ENCODE measurements at places on chromosomes 13 and 19.

- no peak for DNase-seq
Observed at GRCh38 chr19:28294395-28294794, 918.6 kb downstream of the UQCRFS1 start.

DNA sequence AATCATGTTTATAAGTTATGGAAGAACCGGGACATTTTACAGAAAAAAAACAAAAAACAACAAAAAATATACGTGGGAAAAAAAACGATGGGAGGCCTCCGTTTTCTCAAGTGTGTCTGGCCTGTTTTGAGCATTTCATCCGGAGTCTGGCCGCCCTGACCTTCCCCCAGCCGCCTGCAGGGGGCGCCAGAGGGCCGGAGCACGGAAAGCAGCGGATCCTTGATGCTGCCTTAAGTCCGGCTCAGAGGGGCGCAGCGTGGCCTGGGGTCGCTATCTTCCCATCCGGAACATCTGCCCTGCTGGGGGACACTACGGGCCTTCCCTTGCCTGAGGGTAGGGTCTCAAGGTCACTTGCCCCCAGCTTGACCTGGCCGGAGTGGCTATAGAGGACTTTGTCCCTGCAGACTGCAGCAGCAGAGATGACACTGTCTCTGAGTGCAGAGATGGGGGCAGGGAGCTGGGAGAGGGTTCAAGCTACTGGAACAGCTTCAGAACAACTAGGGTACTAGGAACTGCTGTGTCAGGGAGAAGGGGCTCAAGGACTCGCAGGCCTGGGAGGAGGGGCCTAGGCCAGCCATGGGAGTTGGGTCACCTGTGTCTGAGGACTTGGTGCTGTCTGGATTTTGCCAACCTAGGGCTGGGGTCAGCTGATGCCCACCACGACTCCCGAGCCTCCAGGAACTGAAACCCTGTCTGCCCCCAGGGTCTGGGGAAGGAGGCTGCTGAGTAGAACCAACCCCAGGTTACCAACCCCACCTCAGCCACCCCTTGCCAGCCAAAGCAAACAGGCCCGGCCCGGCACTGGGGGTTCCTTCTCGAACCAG is 1.8 kb upstream of the APOE start:
- peak; percentile 21 for DNase-seq

DNA sequence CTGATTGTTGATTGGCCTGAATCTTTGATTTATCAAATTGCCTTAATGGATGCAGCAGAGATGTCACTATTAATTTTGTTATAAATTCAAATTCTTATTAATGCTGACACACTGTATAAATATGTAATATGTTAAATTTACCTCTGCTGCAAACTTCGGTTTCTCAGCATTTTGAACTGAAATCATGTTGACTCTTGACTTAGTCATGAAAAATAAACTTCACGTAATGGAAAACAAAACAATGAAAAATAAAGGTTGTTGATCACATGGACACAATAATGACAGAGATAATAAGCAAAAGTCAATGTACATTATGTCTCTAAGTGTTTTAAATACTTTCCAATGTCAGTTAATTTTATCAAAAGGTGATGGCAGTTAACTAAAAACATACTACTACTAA is 827.6 kb downstream of the PCDH9 start:
- DNase-seq, result no peak

DNA sequence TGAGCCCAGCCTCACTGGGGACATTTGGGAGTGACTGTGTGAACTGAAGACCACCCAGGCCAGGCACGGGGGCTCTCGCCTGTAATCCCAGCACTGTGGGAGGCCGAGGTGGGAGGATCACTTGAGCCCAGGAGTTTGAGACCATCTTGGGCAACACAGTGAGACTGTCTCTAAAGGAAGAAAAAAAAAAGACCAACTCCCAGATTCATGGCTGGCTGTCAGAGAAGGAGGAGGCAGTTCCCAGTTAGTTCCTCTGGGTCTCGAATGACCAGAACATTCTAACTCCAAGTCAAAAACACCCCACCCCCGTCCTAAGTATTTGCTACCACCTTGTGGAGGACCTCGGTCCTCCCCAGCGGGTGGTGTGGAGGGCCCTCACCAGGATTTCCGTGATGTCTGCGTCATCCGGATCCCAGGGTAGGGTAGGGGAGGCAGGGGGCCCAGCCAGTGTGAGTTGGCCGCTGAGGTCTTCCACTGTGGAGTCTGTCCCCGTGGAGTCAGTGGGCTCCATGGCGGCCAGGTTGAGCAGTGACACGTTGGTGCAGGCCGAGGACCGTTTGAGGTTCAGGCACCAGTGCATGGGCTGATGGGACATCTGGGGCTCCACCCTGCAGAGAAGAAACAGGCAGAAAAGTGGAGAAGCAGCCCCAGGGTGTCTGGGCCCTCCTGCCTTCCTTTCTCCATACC is 1.3 kb downstream of the TSKS start:
- DNase-seq, result no peak

DNA sequence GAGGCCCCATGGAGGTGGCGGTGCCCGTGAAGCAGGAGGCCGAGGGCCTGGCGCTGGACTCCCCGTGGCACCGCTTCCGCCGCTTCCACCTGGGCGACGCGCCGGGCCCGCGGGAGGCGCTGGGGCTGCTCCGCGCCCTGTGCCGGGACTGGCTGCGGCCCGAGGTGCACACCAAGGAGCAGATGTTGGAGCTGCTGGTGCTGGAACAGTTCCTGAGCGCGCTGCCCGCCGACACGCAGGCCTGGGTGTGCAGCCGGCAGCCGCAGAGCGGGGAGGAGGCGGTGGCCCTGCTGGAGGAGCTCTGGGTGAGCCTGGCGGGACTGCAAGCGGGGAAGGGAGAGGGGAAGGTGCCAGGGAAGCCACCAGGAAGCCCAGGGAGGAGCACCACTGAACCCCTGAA is 5.8 kb downstream of the ZNF444 start:
- no peak for DNase-seq

DNA sequence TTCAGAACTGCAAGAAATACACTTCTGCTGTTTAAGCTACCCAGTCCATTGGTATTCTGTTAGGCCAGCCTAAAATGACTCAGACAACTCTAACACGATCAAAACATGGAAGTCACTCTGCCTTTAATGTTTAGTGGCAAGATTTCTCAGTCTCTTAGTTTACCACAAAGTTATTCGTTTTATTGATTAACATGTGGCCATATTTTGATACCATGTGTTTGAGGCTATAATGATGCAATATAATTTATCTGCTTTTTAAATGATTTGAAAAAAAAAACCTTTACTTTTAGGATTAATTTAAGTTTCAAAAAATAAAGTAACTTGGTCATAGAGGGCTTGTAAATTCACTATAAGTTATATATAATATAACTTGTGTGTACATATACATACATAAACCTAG is 223.4 kb downstream of the SPRY2 start:
- no peak for DNase-seq

- DNase-seq, result no peak
Observed at GRCh38 chr13:49791711-49792549, 552 bp downstream of the KPNA3 start.

DNA sequence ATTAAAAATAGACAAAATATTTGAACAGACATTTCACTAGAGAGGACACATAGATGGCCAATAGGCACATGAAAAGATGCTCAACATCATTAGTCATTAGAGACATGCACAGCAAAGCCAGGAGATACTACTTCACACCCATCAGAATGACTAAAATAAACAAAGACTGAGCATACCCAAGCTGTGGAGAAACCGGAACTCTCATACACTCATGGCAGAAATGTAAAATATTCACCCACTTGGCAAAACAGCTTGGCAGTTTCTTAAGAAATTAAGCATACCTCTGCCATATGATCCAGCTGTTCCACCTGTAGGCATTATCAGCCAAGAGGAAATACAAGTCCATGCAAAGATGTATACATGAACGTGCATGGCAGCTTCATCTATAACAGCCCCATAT is 213.4 kb downstream of the TSHZ3 start:
- DNase-seq, result no peak

GRCh38 chr19:41323430-41324125 is 13.6 kb downstream of the CCDC97 start:
- DNase-seq, result no peak

- no peak for DNase-seq
Observed at GRCh38 chr19:8571006-8571411, 6.2 kb downstream of the MYO1F start.

GRCh38 chr19:18646535-18647370 is 9.9 kb downstream of the KLHL26 start:
- no peak for DNase-seq

DNA sequence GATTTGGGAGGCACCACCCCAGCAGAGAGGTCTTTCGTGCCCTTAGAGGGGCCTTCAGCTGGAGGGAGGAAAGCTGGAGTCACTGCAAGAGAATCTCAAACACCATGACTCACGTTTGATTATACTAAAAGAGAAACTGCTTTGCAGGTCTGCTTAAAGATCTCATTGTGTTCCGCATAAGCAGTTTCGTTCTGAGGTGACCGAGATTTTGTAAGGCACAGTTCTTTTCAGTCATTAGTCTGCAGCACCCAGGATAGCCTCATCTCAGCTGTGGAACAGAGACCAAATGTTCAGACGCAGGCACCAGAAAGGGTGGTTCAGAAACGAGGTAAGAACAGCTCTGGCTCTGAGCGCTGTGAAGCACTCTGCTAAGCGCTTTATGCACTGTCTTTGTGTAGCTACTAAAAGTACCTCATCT is 71.2 kb upstream of the GTF3A start:
- DNase-seq, result no peak

GRCh38 chr19:43697295-43697694 is 18.6 kb upstream of the IRGC start:
- no peak for DNase-seq

DNA sequence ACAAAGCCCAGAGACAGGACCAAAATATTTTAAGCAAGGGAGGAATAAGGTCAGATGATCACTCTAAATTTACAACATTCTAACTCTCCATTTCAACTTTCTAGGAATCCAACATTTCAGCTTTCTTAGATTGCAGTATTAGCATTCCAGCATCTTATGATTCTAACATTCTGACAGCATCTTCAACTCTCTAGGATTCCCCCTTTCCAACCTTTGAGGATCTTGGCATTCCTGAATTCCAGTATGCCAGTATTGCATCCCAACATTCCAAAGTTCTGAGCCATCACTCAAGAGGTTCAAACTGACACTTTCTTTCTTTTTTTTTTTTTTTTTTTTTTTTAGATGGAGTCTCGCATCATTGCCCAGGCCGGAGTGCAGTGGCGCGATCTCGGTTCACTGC is 13.8 kb downstream of the TGFB1 start:
- no peak for DNase-seq

DNA sequence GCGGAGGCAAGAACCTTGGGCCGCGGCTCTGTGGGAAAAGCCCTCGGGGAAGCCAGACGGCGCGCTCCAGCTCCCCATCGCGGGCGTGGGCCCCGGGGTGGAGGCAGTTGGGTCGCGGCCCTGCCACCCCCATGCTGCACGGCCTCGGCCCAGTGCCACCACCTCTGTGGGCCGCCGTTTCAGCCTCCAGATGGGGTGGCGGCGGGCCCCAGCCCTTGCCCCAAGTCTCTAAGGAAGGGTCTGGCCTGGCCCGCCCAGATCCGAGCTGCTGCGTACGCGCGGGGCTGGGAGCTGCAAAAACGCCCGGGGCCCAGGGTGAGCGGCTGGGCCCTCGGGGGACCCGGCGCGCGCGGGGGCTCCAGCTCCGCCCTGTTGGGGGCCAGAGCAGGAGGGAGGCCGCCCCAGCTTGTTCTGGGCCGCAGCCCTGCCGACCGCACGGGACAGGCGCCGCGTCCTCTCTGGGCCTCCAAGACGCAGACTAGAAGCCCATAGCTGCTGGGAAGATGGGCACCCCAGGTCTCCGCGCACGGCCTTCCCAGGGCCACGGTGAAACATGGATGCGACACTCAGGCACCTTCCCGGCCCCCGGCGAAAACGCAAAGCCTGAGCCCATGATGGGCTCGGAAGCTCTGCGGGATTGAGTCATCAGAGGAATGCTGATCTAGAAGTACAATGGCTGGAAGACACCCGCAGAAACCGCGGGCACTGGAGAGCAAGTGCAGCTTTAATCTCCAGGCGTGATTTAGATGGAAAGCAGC is 110.1 kb downstream of the KCTD15 start:
- DNase-seq, result no peak

DNA sequence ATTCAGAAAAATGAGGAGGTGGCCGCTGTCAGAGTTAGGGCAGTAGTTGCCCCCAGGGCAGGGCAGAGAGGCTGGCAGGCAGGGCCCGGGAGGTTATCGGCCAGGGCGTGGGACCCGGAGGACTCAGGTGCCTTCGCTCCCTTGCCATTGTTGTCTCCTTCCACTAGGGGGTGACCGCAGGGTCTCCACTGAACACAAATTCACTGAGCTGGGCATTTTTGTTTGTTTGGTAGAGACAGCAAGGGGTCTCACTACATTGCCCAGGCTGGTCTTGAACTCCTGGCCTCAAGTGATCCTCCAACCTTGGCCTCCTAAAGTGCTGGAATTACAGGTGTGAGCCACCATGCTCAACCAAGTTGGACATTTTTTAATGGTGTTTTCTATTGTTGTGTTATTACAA is 25.1 kb downstream of the CARS2 start:
- DNase-seq, result no peak

- no peak for DNase-seq
Observed at GRCh38 chr13:76799696-76800095, 86.5 kb downstream of the KCTD12 start.

DNA sequence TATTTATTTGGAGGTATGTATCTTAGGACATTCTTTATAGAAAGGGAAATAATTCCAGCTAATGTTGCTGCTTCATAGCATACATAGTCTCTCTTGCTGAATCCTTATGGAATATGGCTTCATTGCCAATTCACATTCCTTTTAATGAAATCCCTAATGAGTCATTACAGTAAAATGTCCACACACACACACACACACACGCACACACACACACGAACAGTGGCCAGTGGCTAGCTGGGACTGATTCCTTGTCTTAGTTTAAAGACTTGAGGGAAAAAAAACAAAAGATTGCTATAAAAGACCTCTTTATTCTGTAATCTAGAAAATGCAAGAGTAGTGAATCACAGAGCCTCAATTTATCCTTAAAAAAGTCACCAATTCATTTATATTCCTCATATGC is 301.6 kb downstream of the SLITRK6 start:
- no peak for DNase-seq

DNA sequence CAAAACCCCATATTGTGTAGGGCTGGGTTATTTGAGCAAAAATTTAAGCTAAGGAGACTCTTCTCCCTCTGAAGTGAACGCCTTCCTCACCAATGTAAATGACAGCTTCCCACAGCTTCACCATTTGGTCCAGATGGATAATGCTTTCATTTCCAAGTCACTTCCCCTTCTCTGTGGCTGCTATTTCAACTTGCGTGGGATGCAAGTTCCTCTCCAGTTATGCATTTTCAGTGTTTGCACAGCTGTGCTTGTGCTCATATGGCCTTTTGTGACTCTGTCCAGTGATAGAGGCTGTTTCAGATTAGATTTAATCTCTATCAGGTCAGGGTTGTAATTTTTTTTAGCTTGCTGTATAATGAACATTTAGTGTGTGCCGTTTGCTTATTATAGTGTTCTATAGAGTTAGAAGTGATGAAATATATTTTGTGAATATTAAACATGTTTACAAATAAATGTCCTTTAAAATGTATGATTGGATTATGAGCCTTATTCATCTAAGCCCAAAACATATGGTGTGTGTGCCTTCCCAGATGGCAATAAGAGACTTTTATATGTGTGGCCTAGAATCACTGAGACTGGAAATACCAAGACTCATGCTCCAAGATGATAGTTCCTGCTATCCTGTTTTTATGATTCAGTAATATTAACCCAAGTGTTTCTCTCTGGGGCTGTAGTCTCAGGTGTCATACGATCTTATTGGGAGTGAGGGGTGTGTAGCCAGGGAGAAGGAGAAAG is 86.6 kb downstream of the TNFRSF19 start:
- DNase-seq, result no peak

Measured in NCI-H1048 (cell line).